Stimulated activated effector memory CD8-positive, alpha-beta T cell treated with anti-CD3 and anti-CD28 coated beads, Interleukin-12 subunit alpha, Interleukin-12 subunit beta, amount 100 ng/mL, for 72 hours (primary cell): ENCODE measurements at places on chromosomes 5 and 9.

- DNase-seq, result no peak
Measured at GRCh38 chr9:136852664-136853595, 784 bp downstream of the MAMDC4 start.

DNA sequence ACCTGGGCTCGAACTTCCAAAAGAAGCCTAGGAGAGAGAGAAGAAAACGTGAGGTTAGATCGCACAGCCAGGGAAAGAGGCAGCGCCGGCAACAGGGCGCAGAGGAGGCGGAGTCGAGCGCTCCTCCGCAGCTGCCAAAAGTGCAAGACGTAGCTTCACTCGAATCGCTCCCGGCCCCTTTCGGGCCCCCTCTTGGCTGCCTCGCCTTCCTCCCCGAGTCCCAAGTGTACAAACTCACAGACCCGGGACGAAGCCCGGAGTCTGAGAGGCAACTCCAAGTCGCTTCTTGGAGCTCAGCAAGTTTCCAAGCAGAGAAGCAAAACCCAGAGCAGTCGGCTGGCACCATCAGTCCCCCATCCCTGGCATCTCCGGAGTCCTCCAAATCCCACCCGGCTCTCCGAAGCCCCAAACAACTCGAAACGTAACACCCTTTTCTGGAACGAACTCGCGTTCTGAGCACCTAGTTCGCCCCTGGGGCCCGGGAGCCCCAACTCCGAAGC is 1.2 kb downstream of the MIER3 start:
- peak; percentile 14 for DNase-seq

- DNase-seq, result peak; percentile 80
Measured at GRCh38 chr9:128026773-128027541, 40.2 kb downstream of the NAIF1 start.

DNA sequence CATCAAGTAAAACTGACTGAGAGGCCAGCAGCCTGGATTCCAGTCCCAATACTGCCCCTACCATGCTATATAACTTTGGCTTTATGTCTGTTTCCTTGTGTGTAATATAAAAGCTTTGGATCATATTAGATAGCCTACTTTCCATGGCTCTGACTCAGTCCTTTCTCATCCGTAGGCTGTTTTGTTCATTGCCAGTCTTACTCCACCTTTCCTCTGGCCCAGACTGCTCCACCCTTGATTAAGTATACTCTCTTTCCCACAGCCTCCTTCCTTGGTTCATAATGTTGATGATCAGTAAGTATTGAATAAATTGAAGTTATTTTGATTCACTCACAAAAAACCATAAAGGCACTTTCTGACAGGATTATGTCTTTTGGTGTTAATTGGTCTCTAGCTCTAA is 1.5 kb upstream of the MRPS30 start:
- no peak for DNase-seq

- DNase-seq, result no peak
Measured at GRCh38 chr5:126854526-126855110, 77.7 kb downstream of the LMNB1 start.

GRCh38 chr5:14937254-14937653 is 65.7 kb upstream of the ANKH start:
- DNase-seq, result no peak

GRCh38 chr5:138712791-138713190 is 40.4 kb upstream of the CTNNA1 start:
- DNase-seq, result no peak

DNA sequence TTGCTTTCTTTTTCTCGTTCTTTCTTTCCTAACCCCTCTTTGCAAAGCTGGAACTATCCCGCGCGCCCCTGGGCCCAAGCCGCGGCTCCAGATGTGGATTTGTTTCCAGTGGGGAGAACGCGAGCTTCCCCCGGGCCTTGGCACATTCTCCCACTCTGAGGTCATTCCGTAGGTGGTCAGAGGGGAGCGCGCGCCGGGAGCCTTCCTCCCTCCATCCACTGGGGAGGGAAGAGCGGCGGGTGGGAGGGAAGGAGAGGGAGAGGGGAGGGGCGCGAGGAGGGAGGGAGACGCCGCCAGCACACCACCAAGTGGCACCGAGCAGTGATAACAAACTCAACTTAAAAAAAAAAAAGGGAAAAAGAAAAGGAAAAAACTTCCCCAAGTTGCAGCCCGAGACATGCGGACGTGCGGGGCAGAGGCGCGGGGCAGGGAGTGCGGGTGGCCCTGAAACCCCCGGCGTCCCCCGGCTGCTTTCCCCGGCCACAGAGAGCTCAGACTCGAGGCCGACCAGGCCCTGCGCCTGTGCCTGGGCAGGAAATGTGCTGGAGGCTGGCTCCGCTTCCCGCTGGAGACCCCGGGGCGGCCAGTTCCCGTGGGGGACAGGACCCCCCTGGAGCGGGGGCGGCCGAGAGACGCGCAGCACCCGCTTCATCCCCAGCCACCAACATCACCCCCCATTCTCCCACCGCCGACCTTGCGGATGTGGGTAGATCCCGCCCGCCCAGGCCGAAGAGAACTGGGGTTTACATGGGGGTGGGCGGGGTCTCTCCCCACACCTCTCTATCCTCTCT is 3.1 kb downstream of the IER5L start:
- no peak for DNase-seq

DNA sequence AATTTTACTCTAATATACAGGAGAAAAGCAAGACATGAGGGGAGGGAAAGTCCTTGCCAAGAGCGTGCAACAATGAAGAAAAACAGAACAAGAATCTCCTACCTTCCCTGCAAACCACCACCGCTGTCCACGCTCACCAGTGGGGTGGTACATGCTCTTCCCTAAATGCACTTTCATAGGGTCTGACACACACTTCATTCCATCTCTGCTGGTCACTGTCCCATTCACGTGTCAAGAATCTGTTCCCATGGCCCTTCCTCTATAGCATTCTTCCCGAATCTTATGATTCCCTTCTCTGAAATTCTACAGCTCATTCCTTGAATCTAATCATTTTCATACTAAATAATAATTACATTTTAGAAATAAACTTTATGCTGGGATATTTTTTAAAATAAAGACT is 11.4 kb upstream of the DNAH5 start:
- DNase-seq, result no peak

DNA sequence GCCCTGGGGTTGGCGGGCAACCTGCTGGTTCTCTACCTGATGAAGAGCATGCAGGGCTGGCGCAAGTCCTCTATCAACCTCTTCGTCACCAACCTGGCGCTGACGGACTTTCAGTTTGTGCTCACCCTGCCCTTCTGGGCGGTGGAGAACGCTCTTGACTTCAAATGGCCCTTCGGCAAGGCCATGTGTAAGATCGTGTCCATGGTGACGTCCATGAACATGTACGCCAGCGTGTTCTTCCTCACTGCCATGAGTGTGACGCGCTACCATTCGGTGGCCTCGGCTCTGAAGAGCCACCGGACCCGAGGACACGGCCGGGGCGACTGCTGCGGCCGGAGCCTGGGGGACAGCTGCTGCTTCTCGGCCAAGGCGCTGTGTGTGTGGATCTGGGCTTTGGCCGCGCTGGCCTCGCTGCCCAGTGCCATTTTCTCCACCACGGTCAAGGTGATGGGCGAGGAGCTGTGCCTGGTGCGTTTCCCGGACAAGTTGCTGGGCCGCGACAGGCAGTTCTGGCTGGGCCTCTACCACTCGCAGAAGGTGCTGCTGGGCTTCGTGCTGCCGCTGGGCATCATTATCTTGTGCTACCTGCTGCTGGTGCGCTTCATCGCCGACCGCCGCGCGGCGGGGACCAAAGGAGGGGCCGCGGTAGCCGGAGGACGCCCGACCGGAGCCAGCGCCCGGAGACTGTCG is 976 bp downstream of the RXFP3 start:
- no peak for DNase-seq

GRCh38 chr5:139181835-139182452 is 16.2 kb downstream of the SIL1 start:
- no peak for DNase-seq

DNA sequence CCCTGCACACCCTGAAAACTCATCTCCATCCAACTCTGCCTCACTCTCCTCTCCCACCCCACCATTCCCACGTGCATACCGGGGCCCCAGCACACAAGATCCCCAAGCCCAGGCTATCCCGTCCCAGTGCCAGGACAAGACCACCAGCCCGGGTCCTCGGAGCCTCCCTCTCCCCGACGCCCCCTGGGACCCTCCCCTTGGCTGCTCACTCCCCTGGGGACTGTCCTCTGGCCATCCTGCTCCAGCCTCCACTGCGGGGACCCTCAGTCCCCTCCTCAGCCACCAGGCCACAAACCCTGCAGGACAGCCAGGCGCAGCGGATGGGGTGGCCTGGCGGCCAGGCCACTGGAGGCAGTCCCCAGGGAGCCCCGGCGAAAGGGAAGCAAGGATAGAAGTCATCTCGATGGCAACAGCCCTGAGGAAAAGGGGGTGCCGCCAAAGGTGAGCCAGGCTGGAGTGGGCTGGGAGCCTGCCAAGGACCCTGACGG is 62.8 kb downstream of the C9orf50 start:
- no peak for DNase-seq

DNA sequence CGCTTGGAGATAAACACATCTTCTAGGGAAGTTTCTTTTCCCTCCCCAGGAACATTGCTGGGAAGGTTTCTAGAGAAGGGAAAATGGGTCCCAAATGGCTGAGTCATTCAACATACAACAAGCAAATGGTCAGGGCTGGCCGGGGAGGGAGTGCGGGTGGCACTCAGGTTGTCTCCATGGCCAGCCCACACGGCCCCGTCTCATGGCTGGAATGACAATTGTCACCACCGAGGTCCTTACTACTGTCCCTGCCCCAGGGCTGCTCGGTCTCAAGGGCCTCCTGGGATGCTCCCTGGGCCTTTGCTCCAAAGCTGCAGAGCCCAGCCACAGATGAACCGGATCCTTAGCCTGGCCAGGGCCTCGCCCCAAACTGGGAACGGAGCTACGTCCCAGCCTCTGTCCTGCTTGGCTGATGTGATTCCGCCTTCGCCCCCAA is 121.9 kb downstream of the FGF18 start:
- no peak for DNase-seq

DNA sequence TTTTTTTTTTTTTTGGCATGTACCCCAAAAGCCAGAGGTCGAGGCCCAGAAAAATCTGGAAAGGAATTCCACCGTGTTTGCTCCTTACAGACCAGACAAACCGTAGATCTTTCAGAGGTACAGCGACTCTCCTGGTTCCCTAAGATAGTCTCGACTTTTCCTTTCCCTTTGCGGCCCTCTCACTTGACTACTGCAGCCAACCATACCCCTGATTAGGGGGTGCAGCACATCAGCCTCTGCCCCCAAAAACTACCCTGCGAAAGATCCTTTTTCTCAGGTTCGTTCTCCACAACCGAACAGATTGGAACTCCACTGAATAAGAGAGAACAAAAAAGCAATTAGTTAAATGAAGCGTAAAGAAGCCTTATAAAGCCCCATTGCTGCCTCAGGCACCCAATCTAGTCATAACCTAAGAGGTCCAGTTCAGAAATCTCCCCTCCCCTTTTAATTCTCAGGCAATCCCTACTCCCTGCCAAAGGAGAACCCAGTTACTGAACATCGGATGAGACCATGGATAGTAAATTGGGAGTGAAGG is 379 bp upstream of the TICAM2 start:
- no peak for DNase-seq

- no peak for DNase-seq
Measured at GRCh38 chr5:175535796-175536195, 57.4 kb downstream of the SFXN1 start.

DNA sequence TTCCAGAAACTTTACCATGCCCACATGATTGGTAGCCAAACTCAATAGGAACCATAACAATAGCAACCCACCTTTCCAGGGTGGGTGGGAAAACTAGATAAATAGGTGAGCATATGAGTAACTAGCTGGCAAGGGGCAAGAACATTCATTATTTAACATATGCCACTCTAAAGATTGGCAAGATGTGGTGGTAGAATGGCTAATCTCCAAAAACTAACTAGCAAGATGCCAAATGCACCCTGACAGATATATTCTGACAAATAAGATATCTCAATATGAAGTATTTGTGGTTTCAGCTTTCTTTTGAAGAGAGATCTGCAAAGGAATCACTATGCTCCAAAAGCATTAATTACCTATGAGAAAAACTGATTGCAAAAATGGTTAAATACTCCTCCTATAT is 895.6 kb downstream of the TLE1 start:
- no peak for DNase-seq

DNA sequence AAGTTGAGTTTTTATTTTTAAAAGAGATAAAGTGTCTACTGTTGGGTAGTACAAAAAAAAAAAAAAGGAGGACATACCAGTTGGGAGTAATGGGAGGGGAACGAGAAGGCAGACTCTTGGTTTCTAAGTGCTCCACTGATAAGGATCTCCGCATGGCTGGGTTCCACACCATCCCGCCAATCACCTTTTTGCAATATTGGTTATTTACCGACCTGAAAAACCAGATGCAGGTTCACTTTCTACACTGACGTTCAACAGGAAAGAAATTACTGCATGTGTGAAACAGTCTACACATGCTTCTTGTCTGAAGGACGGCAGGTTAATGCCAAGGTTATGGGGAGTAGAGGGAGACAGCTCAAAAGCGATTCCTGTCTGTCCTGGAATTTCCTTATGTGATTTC is 75.5 kb downstream of the PTPN3 start:
- no peak for DNase-seq

GRCh38 chr5:150429410-150429873 is 16.7 kb upstream of the CD74 start:
- no peak for DNase-seq

GRCh38 chr5:34047143-34047542 is 4.1 kb upstream of the C1QTNF3 start:
- no peak for DNase-seq

DNA sequence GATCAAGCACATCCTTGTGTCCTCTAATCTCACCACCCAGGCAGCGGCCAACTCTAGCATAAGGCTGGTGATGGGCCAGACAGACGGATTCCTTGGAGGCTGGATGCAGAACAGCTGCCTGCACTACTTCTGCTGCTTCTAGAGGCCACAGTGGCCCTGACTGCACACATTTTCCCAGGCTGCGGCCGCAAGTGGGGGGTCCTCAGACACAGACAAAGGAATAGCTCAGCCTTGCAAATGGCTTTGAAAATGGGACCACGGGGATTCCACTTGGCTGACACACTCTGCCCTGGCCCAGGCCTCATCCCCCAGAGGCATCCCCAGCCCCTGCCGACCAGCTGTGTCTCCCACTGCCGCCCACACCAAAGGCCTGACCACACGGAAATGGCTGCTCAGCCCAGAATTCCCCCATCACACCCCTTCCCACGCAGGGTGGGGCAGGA is 540.8 kb downstream of the BNC2 start:
- no peak for DNase-seq

DNA sequence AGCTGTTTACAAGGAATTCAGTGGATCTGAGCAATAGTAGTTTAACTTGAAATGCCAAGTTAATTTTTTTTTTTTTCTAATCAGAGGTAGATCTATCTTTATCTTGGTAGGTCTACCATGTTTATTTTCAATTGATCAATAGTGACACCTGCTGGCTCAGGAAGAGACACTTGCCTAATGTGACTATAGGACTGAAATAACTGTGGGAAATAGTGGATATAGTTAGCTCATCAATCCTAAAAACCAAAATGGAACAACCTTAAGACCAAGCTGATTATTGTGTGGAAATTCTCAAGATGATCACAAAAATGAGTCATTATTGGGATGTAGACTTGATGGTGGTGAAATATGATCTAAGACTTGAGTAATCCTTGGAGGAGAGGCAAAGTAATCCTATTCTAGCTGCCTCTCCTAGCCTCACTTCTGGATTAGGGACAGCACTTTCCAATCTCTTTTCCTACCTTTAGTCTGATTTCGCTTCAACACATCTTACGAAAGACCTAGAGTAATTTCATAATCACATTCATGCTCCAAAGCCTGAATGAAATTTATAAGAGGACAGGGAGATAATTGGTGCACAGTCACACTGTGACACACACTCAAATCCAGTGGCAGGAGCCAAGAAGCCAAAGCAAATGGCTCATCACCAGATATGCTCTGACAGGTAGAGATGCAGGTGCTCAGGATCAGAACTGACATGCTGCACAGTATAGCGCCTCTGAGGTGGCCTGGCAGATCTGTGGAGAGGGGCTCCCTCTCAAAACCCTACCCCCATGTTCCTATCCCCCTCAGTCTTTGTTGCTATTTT is 156.3 kb downstream of the HMHB1 start:
- no peak for DNase-seq
